Vagina (tissue), 2 donors: ENCODE measurements at places on chromosomes 11 and 22. TPM values are rescaled to one million over a fixed set of nuclear protein-coding genes. Genes with fewer than 3 reads are reported as not detected.
A peak's percentile ranks its signal among the peaks of the same experiment; 100 is the strongest.

Gene C11orf91
- total RNA-seq: not detected

- DNase-seq: no peak
Measured at GRCh38 chr22:48639896-48640748, 1187.6 kb downstream of the BRD1 start.

DNA sequence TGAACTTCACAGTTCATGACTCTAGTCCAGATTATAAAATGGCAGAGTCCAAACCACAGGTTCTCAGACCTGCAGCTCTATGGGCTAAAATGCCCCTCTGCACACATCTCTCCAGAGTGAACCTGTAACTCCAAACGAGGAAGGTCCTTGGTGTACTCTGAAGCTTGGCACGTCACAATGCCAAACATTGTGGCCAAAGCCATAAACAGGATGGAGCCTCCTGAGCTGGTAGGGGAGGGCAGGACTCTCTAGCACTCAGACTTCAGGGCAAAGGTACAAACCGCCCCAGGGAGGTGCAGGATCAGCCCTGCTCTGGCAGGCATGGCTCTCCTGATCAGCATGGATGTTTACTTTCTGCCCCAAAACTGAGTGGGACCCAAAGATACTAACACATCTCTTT is 2.3 kb downstream of the SCUBE2 start:
- no peak for DNase-seq

DNA sequence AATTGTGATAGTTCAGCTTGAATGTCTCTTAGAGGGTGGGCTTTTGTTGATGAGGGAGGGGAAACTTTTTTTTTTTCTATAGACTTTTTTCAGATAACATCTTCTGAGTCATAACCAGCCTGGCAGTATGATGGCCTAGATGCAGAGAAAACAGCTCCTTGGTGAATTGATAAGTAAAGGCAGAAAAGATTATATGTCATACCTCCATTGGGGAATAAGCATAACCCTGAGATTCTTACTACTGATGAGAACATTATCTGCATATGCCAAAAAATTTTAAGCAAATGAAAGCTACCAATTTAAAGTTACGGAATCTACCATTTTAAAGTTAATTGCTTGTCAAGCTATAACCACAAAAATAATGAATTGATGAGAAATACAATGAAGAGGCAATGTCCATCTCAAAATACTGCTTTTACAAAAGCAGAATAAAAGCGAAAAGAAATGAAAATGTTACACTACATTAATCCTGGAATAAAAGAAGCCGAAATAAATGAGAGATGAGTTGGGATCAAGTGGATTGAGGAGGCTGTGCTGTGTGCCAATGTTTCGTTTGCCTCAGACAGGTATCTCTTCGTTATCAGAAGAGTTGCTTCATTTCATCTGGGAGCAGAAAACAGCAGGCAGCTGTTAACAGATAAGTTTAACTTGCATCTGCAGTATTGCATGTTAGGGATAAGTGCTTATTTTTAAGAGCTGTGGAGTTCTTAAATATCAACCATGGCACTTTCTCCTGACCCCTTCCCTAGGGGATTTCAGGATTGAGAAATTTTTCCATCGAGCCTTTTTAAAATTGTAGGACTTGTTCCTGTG is 3.9 kb downstream of the MALAT1 start:
- DNase-seq: no peak

DNA sequence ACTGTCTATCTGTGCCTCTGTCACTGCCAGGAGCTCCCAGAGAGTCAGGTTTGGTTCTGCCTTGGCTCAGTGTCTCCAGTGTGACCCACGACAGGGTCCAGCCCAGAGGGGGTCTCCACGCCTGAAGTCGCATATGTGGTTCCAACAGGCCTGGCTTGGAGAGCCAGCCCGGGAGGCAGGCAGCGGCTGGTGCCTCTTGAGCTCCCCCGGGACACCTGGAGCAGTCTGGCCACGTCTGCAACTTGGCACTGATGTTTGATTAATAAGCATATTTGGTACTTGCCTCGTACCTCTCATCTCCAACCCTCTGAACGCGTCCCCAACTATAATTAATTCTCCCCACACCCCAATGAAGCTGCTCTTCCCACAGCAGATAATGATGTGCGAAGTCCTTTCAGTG is 31.7 kb upstream of the SHISAL1 start:
- DNase-seq: no peak

- no peak for DNase-seq
Measured at GRCh38 chr11:35969089-35970042, 25.5 kb downstream of the LDLRAD3 start.

Gene OR2AT4
- not detected for total RNA-seq

GRCh38 chr22:49826603-49827270 is 936 bp downstream of the BRD1 start:
- DNase-seq: no peak

- DNase-seq: peak; percentile 55
Measured at GRCh38 chr11:11731311-11732083, 109.7 kb upstream of the GALNT18 start.

DNA sequence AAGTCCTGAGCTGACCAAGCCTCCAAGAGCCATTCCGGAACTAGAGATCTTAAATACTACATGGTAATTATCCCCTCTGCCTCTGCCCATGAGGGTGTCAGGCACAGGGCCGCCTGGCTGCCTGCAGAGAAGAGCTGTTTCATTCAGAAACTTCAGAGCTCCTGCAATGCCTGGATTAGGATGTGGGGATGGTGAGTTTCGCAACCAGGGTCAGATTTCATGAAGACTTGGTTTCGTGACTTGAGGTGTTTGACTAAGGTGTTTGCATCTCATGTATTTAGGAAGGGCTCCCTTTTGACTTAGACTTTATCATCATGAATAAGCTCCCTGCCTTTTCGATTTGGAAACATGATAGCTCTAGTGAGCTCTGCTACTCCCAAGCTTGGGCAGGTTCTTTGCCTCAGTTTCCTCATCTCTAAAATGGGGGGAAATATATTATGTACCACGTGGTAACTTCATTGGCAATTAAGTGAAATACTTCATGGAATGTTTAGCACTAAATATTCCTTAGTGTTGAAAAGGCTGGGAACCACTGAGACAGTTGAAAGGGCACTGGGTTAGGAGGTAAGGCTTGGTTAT is 9.1 kb downstream of the TIMP3 start:
- no peak for DNase-seq

DNA sequence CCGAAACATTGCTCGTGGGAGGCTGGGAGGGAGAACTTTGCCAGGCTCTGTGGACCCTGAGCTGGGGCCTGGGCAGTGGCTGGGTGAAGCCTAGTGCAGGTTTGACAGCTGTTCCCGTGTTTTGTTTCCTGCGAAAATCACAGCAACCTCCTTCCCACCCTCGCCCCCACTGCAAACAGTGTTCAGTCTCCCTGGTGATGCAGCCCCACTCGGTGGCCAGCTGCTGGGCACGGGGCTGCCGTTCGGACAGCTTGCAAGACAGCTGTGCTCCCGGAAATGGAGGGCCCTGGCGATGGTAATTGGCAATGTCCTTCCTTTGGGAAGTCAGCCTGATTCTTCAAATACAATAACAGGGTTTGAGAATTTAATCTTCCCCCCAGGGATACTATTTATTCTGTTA is 10.4 kb upstream of the GAL start:
- DNase-seq: no peak

- no peak for DNase-seq
Measured at GRCh38 chr11:36249246-36249645, 40.0 kb downstream of the COMMD9 start.

DNA sequence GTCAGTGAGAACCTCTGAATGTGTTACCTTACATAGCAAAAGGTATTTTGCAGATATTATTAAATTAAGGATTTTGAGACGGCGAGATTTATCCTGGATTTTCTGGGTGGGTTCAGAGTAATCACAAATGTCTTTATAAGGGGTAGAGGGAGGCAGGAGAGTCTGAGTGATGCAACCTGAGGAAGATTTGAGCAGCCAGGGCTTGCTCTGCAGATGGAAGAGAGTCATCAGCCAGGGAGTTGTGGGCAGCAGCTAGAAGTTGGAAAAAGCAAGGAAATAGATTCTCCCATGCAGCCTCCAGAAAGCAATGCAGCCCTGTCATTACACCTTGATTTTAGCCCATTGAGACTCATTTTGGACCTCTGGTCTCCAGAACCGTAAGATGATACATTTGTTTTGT is 4.1 kb upstream of the WDR74 start:
- no peak for DNase-seq

DNA sequence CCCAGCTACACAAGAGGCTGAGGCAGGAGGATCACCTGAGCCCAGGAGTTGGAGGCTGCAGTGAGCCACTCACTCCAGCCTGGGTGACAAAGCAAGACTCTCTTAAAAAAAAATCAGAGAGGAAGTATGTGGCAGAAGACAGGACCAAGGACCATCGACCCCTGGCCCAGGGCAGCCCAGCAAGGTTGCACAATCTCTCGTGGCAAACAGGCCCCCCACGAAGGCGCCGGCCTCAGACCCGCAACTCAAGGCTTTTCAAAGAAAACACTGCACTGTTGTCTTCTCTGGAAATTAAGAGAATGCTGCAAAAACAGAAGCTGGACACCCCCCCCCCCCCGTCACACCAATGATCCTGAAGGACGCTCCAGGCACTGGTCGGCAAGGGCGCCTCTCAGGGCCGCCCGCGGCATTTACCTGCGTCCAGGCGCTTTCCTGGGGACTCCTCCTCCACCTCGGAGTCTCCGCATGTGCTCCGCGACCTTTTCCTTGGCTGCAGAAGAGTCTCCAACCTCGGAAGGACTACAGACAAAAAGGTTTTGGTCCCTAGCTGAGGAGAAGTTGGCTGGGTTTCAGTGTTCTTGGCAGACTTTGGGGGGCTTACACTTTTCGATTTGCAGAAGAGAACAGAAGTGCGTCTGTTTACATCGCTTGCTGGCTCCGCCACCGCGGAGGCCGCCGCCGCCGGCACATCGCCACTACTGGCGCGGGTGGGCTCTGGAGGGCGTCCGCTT is 40.5 kb downstream of the BRD1 start:
- no peak for DNase-seq

GRCh38 chr22:26883393-26883792 is 226.0 kb downstream of the MIAT start:
- no peak for DNase-seq

DNA sequence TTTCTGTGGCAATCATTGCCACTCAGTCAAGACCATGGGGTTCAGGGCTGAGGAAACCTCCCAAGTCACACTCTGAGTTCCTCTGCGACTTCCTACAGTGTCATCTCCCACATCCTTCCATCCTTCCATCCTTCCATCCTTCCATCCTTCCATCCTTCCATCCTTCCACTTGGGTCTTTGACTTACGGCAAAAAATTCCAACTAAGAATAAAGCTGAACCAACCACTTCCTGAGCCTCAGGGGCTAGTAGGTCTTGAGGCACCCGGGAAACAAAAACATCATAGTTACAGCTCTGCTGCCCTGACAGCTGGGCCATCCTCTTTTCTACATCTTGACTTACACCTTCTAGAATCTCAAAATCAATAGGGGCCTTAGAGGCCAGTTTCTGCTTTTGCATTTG is 32.1 kb downstream of the EHF start:
- DNase-seq: peak; percentile 75

DNA sequence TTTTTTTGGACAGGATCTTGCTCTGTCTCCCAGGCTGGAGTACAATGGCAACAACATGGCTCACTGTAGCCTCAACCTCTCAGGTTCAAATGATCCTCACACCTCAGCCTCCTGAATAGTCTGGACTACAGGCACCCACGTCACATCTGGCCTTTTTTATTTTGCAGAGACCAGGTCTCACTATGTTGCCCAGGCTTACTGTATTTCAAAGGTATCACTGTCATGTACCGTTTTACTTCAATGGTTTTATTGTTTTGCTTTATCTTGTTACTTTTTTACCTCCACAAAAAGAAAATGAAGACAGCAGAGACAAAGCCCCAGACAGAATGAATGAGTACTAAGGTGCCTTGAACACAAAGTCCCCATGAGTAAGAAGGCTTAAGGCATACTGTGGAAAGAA is 5.1 kb downstream of the TCF20 start:
- DNase-seq: no peak

Gene RAB3IL1
- total RNA-seq: 32.2 TPM
